ENCODE measurements at places on chromosomes 3 and 15. TPM values are rescaled to one million over a fixed set of nuclear protein-coding genes. Genes with fewer than 3 reads are reported as not detected.
A peak's percentile ranks its signal among the peaks of the same experiment; 100 is the strongest.

- no peak overlapping the region for H3K27ac ChIP-seq
- H3K36me3 ChIP-seq = no peaks in the 10 kb centered on the region
- no peak for DNase-seq
Measured at GRCh38 chr15:34754171-34754601, 612 bp downstream of the GJD2 start.

DNA sequence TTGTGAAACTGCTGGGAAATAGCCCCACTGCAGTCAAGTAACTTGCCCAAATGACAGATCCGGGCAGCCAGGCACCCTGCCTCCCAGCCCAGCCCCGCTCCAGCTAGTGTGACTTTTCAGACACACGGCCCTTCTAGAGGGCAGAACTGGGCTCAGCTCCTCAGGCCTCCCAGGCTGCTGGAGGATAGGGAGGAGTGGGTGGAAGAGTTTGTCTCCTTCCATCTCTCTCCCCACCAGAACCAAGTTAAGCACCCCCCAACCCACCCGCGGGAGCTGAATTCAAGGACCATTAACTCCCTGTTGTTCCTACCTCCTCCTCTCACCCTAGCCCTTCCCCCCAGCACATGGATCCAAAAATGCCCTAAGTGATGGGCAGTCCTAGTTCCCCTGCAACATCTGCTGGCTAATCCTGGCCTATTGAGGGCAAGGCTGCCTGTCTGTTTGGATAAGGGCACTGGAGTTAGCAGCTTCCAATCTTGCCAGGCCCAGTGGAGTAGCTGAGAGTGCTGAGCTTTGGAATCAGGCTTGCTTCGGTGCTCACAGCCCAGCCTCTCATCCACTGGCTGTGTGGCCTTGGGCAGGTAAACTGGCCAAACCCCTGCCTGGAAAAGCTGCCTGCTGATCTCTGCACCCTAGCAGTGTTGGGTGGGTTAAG lies 3.1 kb downstream of the CCDC33 start:
- no peak for DNase-seq
- peak overlapping the region; percentile 22 for H3K27ac ChIP-seq
- no peak overlapping the region for H3K4me3 ChIP-seq
- peaks cover 49% of the 10 kb centered on the region for H3K4me1 ChIP-seq
- H3K36me3 ChIP-seq = no peaks in the 10 kb centered on the region

DNA sequence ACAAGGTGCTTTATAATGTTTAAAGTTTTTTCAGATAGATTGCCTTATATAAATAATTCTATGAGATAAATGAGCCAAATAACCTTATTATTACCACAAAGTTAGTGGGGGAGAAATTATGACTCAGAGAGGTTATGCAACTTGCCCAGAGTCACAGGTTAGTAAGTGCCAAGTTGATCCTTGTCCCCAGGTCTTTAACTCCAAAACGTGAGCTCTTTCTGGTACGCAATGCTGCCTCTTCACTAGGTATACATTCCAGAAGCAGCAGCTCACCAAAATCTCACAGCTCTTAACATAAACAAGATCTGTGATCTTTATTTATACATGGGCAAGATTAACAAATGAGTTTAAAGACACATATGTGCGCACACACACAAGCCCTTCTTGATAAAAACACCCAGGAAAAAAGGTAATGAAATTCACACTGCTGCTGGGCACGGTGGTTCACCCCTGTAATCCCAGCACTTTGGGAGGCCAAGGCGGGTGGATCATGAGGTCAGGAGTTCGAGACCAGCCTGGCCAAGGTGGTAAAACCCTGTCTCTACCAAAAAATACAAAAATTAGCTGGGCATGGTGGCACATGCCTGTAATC lies 59.8 kb upstream of the NR2F2 start:
- H3K27ac ChIP-seq = no peak overlapping the region
- H3K27me3 ChIP-seq = no peaks in the 10 kb centered on the region
- peaks cover 36% of the 10 kb centered on the region for H3K36me3 ChIP-seq
- peaks cover 27% of the 10 kb centered on the region for H3K4me1 ChIP-seq
- H3K4me3 ChIP-seq = no peak overlapping the region

CYP1A1 gene
- 0.27 TPM for total RNA-seq

DNA sequence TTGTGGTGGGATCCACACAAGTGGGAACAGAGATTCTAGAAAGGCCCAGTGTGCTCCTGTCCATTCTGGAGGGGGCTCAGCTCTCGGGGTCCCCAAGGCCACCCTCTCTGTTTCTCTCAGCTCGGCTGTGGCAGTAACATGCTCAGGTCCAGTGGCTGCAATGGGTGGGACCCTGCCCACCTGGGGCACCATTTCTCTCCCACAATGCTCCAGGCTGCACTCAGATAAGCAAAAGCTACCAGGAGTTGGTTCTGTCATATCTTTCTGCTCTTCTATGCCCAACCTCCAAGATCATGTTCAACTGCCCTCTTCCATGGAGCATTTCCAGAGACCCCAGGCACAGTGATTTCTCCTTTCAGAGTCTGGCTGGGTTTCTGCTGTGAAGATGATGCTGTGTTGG lies 40.8 kb downstream of the ITGA11 start:
- H3K27ac ChIP-seq = no peak overlapping the region
- H3K36me3 ChIP-seq = peaks cover 38% of the 10 kb centered on the region
- DNase-seq = no peak
- peaks cover 45% of the 10 kb centered on the region for H3K4me1 ChIP-seq
- H3K4me3 ChIP-seq = no peak overlapping the region

TGM5 gene
- total RNA-seq = not detected

DNA sequence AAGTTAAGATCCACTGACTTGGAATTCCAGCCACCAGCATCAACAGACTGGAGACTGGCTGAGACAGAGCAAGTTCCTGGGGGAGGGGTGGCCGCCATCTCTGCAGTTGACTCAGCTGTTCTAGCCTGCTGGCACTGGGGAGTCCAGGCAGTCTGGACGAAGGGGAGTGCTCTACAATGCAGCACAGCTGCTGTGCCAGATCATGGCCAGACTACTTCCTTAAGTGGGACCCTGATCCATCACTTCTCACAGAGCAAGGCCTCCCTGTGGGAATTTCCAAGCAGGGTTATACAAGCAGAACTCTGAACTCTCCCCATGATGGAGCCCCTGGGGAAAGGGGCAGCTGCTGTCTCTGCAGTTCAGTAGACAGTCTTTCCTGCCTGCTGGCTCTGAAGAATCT lies 35.2 kb downstream of the PYGO1 start:
- peaks cover 37% of the 10 kb centered on the region for H3K4me1 ChIP-seq
- peak overlapping the region; percentile 53 for H3K4me3 ChIP-seq
- DNase-seq = peak; percentile 93
- H3K27me3 ChIP-seq = no peaks in the 10 kb centered on the region
- H3K36me3 ChIP-seq = peaks cover 20% of the 10 kb centered on the region
- peak overlapping the region; percentile 87 for H3K27ac ChIP-seq

- H3K27me3 ChIP-seq = no peaks in the 10 kb centered on the region
- H3K36me3 ChIP-seq = no peaks in the 10 kb centered on the region
- DNase-seq = no peak
Measured at GRCh38 chr3:68614087-68614486, 318.3 kb downstream of the TAFA4 start.

FAH gene
- total RNA-seq = 18.1 TPM

THRB gene
- 3.1 TPM for total RNA-seq

GJD2 gene
- total RNA-seq = not detected

- H3K27me3 ChIP-seq = no peaks in the 10 kb centered on the region
- H3K27ac ChIP-seq = no peak overlapping the region
- H3K4me3 ChIP-seq = no peak overlapping the region
Measured at GRCh38 chr3:107368654-107369398, 8.4 kb upstream of the CCDC54 start.

MESP1 gene
- 2.7 TPM for total RNA-seq

DNA sequence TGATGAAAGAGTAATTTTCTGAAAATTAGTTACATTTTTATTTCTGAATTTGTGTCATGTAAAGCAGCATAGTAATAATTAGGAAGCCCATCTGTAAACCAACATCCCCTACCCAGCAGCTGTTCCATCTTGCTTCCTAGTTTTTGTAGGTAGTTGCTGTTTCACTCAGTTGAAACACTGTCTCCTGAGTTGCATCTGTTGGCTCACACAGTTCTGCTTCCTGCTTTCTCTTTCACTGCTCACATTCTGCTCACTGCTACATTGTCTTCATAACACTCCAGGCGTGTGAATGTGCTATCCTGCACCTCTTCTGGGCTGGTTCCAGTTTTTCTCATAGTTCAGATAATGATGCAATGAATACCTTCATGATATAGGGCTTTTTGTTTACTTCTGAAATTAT lies 123.4 kb downstream of the EPHB1 start:
- DNase-seq = no peak
- no peak overlapping the region for H3K27ac ChIP-seq
- no peaks in the 10 kb centered on the region for H3K36me3 ChIP-seq
- no peak overlapping the region for H3K4me3 ChIP-seq

- DNase-seq = no peak
- no peaks in the 10 kb centered on the region for H3K36me3 ChIP-seq
- no peak overlapping the region for H3K4me3 ChIP-seq
- H3K27ac ChIP-seq = no peak overlapping the region
- peaks cover 40% of the 10 kb centered on the region for H3K27me3 ChIP-seq
Measured at GRCh38 chr15:45106002-45106790, 7.8 kb downstream of the DUOX2 start.

DNA sequence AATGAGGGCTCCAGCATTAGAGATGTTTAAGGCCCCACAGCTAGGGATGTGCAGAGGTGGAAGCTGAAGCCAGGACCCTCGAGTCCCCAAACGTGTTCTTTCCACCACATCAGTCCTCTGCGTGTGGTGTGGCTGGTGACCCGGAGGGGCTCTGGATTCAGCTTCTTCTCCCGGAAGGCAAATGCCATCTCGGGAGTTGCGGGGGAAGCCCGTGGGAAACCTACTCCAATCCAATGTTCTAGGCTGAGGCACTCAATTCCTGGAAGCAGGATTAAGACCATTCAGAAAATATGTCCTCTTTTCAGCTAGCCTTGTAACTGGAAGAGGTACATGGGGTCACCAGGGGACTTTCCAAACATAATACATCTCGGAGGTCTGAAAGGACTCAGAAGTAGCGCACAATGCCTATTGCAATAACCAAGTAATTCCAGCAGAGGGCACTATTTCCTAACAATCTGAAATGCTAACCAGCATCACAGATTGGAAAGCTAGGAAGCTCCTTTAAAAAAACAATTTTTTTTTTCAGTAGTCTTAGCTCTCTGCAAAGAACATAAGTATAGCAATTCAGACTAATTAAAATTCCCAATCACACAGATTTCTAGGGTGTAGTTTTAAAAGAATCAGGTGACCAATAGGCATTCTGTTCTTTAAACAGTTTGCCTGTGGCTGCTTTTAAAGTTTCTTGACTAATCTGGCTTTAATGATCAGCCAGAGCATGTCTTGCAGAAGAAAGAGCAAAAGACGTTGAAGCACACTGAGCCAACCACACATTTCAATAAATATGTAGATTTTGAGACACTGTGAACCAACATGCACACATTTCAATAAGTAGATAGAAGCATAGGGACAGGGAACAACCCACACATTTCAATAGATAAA lies 36.1 kb downstream of the BNC1 start:
- H3K4me1 ChIP-seq = no peaks in the 10 kb centered on the region
- no peak overlapping the region for H3K4me3 ChIP-seq

GRCh38 chr3:178847190-178847589 lies 224.4 kb downstream of the ZMAT3 start:
- DNase-seq = no peak
- no peaks in the 10 kb centered on the region for H3K36me3 ChIP-seq
- peaks cover 51% of the 10 kb centered on the region for H3K4me1 ChIP-seq
- no peak overlapping the region for H3K4me3 ChIP-seq
- peak overlapping the region; percentile 92 for H3K27ac ChIP-seq

BCHE gene
- 1.6 TPM for total RNA-seq

DNA sequence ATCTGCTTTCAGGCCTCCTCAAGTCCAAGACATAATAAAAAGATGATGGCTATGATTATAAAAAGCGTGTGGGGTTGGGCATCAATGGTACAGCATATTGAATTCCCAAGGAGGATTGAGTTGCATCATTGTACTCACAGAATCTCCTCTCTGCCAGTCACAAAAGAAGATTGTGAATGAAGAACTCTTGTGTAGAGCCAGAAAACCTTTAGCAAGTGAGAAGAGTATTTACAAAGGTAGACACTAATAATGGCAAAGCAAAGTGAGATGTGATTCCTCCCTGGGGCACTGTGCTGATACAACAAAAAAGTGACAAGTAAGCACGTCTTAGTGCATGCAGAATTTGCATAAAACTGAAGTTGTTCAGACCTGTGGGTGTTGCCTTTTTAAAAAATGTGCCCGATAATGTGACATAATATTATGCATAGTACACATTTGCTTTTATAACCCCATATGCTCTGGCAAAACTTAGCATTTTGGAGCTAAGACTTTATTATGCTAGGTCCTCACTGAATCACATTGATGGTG lies 291.2 kb upstream of the TBC1D5 start:
- H3K27ac ChIP-seq = no peak overlapping the region
- H3K4me3 ChIP-seq = no peak overlapping the region
- no peak for DNase-seq
- H3K27me3 ChIP-seq = no peaks in the 10 kb centered on the region
- H3K4me1 ChIP-seq = peaks cover 4% of the 10 kb centered on the region

NLGN1 gene
- not detected for total RNA-seq

- DNase-seq = no peak
- H3K27me3 ChIP-seq = no peaks in the 10 kb centered on the region
- H3K4me3 ChIP-seq = peak overlapping the region; percentile 91
- H3K36me3 ChIP-seq = peaks cover 3% of the 10 kb centered on the region
- H3K4me1 ChIP-seq = peaks cover 50% of the 10 kb centered on the region
Measured at GRCh38 chr3:194689493-194689944, 3.8 kb downstream of the FAM43A start.

DNA sequence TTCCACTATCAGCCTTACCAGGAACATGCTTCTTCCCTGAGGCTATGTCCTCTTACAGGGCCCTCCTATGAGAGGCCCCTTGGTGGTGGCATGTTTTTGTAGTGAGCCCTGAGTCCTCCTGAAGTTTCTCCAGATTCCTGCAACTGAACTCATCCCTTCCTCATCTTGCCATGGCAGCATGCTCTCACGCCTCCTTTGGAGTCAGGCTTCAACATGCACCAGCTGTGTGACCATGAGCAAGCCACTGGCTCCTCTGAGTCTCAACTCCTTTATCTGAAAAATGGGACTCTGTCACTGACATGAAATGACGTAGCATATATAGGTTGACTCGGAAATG lies 216.3 kb upstream of the TLE3 start:
- peaks cover 4% of the 10 kb centered on the region for H3K4me1 ChIP-seq
- no peak overlapping the region for H3K4me3 ChIP-seq
- no peak overlapping the region for H3K27ac ChIP-seq
- peaks cover 31% of the 10 kb centered on the region for H3K27me3 ChIP-seq
- H3K36me3 ChIP-seq = no peaks in the 10 kb centered on the region

GRCh38 chr15:78272316-78272715 lies 8.0 kb downstream of the DNAJA4 start:
- DNase-seq = no peak
- H3K36me3 ChIP-seq = no peaks in the 10 kb centered on the region
- H3K4me3 ChIP-seq = no peak overlapping the region
- H3K4me1 ChIP-seq = peaks cover 17% of the 10 kb centered on the region
- H3K27me3 ChIP-seq = peaks cover 2% of the 10 kb centered on the region
- H3K27ac ChIP-seq = no peak overlapping the region

DNA sequence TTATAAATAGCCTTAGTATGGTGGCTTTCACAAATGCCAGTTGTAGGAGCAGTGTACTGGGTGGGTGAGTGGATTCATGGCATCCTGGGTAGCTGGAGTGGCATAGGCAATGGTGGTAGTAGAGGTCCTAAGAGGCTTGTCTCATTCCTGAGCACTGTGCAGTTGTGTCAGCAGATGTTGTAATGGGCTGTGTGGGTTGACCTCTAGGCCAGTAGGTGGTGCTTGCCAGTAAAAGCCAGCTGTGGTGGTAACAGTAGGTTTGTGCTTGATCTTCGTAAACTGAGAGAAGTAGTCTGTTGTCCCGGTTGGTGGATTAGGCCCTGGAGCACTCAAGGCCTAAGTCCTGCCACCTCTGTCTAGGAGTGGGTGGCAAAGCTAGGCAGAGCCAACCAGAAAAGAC lies 149.7 kb upstream of the SUCLG2 start:
- DNase-seq = no peak
- H3K27me3 ChIP-seq = peaks cover 3% of the 10 kb centered on the region
- H3K27ac ChIP-seq = no peak overlapping the region
- no peaks in the 10 kb centered on the region for H3K4me1 ChIP-seq
